NCI-H2107 (cell line): ENCODE measurements at places on chromosomes 3 and 15.
A peak's percentile ranks its signal among the peaks of the same experiment; 100 is the strongest.

DNA sequence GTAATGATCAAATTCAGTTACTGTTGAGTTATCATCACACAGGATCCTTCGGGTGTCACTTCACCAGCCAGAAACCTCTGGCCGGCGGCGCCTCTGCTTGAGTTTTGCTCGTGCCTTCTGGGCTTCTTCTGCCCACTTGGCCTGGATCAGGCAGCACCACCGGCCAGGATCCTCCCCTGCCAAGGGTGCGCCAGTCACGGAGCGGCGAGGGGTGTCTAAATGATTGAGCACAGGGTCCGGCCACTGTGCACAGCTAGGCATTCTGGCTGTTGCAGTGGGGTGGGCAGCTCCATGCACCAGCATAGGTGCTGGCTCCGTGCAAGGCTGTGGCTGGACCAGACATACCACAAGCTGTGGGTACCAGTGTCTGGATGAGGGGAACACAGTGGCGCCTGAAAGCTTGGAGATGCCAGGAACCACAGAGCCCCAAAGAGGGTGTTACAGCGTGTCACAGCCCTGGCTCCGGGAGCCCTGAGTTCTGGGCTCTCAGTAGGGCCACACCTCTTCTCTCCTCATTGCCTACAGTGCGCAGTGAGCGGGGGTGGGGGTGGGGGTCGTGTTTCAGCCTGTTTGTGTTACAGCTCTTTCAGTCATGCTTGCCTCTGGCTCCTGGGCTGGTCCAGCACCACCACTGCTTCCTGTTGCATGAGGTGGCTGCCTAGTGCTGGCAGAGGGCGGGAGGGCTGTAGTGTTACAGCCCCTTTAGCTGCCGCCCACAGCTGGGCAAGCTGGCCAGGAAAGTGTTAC, 169.4 kb downstream of the FNDC3B start:
- no peak for DNase-seq

GRCh38 chr3:162658003-162658402, 1161.4 kb downstream of the OTOL1 start:
- no peak for DNase-seq

DNA sequence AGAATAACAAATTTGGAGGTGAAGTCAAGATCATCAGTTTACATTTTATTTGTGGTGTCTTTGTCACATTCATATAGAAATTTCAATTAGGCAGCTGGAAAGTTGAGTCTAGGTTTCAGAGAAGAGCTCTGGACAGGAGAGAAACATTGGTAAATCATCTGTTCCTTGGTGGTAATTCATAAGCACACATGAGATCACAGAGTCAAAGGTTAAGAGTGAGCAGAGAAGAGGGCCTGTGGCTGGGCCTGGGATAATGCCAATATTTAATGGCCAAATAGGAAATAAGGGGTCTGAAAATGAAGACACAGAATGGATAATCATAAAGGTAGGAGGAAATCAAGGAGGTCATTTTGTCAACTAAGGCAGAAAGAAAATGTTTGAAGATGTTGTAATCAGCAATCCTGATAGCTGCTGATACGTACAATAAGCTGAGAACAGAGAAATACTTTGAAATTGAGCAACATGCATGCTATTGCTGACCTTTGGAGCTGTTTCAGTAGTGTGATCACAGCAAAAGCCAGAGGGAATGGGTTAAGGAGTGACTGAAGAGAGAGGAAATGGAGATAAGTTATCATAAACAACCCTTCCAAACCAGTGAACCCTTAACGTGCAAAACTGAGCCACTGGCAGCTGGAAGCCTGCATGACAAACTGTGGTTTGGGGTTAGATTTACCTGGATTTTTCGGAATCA, 692.8 kb downstream of the AGBL1 start:
- no peak for DNase-seq

DNA sequence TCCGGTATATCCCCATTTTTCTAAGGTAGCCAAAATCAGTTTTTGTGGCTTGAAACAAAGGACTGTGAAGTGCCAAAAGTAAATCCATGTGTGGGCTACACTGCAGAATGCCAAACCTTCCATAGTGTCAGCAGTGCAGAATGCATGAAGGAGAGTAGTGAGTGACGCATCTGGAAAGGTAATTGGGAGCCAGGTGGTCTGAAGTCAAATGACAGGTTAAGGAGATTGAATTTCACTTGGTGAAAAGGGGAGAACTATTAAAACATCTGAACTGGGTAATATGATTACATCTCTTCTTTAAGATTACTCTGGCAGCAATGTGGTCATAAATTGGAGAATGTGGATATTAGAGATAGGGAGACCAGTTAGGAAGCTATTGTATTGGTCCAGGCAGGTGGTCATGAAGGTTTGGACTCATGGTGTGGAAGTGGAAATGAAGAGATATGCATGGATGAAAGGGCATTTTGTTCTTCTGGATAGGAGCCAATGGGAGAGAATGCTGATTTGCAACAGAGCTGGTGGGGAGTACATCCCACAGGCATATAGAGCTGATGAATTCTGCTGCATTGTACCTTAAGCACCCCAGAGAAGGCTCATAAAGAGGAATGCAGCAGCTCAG, 118.2 kb downstream of the ECT2 start:
- DNase-seq = peak; percentile 54

- DNase-seq = no peak
Measured at GRCh38 chr15:83767741-83768140, 113.8 kb downstream of the ADAMTSL3 start.

GRCh38 chr15:35195649-35196048, 110.6 kb upstream of the NANOGP8 start:
- DNase-seq = no peak

GRCh38 chr3:188367678-188368077, 213.7 kb downstream of the LPP start:
- DNase-seq = no peak

DNA sequence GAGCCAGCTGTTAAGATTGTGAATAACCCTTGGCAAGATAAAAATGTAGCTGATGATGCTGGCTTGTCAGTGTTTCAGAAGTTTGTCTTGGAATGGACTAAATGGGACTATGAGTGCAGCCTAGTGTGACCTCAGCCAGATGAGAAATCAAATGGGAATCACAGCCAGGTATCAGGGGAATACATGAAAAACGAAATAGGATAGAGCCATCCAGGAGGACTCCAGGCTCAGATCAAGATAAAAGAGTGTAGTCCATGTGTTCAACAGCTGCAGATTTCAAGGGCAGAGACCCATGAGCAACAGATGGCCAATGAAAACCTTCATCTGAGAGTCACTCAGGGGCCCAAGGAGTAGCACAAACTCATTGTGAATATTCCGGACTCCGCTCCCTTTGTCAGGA, 1080.9 kb upstream of the CADM2 start:
- DNase-seq = no peak

- no peak for DNase-seq
Measured at GRCh38 chr3:16802389-16802788, 82.4 kb upstream of the PLCL2 start.

GRCh38 chr3:161548301-161548700, 51.7 kb downstream of the OTOL1 start:
- DNase-seq = no peak
